ENCODE measurements at places on chromosomes 16 and 17. TPM values are rescaled to one million over a fixed set of nuclear protein-coding genes. Genes with fewer than 3 reads are reported as not detected.

Gene MIEN1
- total RNA-seq = 58.2 TPM

Gene MAZ
- total RNA-seq = 103 TPM

Gene SLC5A10
- total RNA-seq = 2.3 TPM

Gene RAC3
- 1.0 TPM for total RNA-seq

Gene TEX14
- total RNA-seq = 0.20 TPM

Gene SP6
- total RNA-seq = 3.6 TPM

Gene TMC6
- total RNA-seq = 38.4 TPM

Gene MPP2
- total RNA-seq = 20.7 TPM

Gene DNAH9
- total RNA-seq = 0.47 TPM

DNA sequence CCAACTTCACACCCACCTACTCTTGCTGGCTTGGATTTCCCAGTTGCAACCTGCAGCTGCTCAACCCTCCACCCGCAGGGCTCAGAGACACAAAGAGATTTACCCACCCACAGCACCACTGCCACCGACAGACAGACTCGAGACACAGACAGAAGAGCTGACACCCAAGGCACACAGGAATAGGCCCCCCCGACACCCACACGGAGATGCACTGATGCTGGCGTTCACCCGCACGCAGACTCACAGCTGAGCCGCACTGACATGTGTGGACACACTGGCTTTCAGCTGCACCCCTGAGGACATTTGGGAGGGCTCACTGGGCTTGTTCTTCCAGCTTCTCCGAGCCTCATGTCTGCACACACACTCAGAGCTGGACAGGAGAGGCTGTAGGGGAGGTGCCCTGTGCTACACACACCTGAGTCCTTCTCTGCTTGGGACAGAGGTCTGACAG is 8.2 kb downstream of the STX1B start:
- DNase-seq = peak; percentile 24

- DNase-seq = no peak
Observed at GRCh38 chr17:15451680-15452079, 15.7 kb downstream of the CDRT4 start.

GRCh38 chr17:7889166-7889955 is 772 bp downstream of the CHD3 start:
- DNase-seq = peak; percentile 98

GRCh38 chr16:47363761-47364160 is 97.1 kb downstream of the ITFG1 start:
- no peak for DNase-seq

- DNase-seq = peak; percentile 45
Observed at GRCh38 chr17:79633154-79633553, 22.3 kb upstream of the RBFOX3 start.

- DNase-seq = no peak
Observed at GRCh38 chr16:26905336-26905735, 161.4 kb upstream of the C16orf82 start.

DNA sequence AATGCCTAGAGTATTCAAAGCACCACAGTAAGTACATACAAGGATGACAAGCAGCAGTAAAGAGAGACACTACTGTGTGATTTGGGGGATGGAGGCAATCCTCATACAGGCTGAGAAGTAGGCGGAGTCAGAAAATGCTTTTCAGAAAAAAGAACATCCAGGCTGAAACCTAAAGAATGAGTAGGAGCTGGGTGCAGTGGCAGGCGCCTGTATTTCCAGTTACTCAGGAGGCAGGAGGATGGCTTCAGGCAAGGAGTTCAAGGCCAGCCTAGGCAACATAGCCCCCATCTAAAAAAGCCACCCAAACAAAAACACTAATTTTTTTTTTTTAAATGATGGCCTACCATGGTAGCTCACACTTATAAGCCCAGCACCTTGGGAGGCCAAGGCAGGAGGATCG is 10.3 kb downstream of the KANSL1 start:
- no peak for DNase-seq

- no peak for DNase-seq
Observed at GRCh38 chr17:20236578-20237227, 227.5 kb downstream of the SPECC1 start.

DNA sequence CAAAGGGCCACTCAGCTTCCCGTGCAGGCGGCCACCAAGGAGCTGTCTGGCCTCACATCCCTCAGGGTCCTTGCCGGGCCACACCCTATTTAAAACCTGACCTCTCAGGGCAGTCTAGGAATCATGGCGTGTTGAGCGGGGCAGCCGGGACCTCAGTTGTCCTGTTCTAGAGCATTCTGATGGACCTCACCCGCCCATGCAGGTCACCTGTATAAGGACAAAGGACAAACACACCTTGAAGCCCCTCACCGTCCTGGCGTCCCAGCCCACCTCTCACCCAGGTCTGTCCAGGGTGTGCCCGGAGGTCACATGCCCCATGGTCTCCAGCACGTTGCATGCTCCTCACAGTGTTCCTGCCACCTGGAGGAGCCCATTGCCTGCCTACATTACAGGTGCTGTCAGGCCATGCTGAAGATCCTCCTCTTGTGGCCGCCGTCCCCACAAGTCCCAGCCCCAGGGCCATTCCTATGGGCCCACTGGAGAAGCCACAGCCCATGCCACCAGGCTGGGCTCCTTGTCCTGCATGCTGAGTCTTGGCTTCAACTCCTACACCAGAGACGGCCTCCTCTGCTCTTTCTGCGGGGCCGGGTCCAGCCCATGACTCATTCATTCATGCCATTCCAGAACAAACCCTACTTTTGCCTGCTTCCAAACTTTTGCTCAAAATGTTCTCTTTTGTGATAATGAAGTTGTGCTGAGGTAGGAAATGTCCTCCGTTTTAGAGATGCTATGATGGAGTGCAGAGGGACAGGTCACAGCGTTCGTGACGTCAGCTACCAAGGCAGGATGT is 46.3 kb downstream of the PEMT start:
- DNase-seq = peak; percentile 88

- no peak for DNase-seq
Observed at GRCh38 chr16:67760956-67761230, 41.8 kb upstream of the GFOD2 start.

- peak; percentile 84 for DNase-seq
Observed at GRCh38 chr17:81481073-81481799, 31.4 kb downstream of the ACTG1 start.

- DNase-seq = no peak
Observed at GRCh38 chr16:23217646-23218045, 35.1 kb downstream of the SCNN1G start.

- no peak for DNase-seq
Observed at GRCh38 chr17:54793271-54793670, 107.4 kb upstream of the TOM1L1 start.

GRCh38 chr16:62967163-62967562 is 930.9 kb upstream of the CDH8 start:
- DNase-seq = no peak

GRCh38 chr16:74585846-74586443 is 21.0 kb downstream of the GLG1 start:
- no peak for DNase-seq

DNA sequence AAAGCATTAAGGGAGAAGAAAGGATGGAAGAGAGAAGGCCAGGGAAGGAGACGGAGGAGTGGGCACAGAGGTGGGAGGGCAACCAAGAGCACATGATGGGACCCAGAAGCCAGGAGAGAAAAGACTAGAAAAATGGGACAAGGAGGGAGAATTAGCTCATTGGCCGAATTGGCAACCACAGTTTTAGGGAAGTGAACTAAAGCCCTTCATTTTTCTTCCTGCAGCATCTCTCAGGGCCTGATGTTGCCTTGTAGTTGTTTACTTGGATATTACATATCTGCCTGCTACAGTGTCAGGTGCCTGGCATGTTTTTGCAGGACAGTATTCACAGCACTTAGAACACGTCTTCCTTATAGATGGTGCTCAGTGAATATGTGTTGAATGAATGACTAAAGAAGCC is 19.0 kb downstream of the EMP2 start:
- DNase-seq = no peak

GRCh38 chr17:49993423-49994060 is 1.5 kb downstream of the DLX3 start:
- peak; percentile 68 for DNase-seq

DNA sequence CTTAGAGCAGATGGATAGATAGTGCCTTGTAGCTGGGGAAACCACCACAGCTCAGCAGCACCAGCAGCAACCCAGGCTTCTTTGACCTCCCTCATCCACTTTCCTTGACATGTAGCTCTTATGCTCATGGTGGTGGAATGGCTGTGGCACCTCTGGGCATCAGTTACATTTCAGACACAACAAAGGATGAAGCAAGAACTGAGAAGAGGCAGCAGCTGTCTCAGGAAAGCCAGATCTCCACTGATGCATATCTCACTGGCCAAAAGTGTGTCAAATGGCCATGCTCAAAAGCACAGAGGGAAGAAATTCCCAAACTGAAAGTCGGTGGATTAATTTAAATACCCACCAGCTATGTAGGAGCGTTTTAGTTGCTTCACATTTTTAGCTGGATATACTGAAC is 671.4 kb upstream of the SALL1 start:
- no peak for DNase-seq

- DNase-seq = no peak
Observed at GRCh38 chr16:66728804-66729203, 22.6 kb downstream of the DYNC1LI2 start.

GRCh38 chr17:43753493-43754129 is 5.0 kb downstream of the SOST start:
- DNase-seq = no peak

GRCh38 chr17:40349895-40350688 is 14.4 kb downstream of the GJD3 start:
- peak; percentile 85 for DNase-seq

DNA sequence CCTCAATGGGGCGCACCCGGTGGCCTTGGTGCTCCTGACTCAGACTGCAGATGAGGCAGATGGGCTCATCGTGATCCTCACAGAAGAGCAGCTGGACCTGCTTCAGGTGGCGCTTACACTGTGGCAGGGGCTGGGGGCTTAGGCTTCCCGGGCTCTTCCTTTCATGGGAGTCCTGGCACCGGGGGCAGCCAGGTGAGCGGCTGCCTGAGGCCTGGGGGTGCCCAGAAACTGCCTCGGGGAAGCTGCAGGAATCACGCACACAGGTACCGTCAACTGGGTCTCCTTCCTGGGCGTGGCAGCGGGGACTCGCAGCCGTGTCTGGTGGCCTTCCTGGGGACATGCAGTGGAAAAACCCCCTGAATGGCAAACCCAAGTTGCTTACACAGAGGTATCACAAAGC is 7.0 kb downstream of the MEFV start:
- no peak for DNase-seq

DNA sequence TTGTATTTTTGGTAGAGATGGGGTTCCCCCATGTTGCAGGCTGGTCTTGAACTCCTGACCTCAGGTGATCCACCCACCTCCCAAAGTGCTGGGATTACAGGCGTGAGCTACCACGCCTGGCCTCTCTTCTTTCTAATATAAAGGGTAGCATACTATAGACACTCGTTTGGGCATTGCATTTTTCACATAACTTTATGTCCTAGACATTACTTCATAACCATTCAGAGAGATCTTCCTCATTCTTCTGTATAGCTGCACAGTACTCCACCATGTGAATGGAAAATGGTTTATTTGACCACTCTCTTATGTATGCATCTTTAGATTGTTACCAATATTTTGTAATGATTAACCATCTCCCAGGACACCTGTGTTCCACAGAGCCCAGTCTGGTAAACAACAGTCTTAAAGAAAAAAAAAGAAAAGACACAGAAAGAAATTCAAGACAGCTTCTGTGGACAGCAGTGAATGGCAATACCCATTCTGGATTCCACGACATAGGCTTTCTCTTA is 42.1 kb downstream of the TK2 start:
- DNase-seq = no peak

DNA sequence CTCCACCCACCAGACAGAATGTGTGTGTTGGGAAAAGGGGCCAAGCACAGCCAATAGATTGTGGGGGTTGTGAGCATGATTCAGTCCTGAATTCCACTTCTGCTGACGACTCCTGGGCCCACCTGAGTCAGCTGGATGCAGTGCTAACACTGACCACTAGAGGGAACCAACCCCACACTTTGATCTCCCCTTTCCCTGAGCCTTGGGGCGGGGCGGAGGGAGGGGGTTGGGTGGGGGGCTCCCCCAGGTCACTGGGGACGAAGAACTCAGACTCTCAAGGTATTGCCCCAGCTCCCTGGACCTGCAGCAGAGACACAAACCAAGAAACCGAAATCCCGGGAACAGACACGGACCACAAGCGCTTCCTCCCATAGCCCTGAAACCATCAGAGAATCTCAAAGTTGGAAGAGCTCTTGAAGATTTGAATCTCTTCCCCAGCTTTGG is 621 bp upstream of the CSHL1 start:
- peak; percentile 47 for DNase-seq

GRCh38 chr17:81043725-81044427 is 8.9 kb downstream of the BAIAP2 start:
- peak; percentile 83 for DNase-seq

- DNase-seq = no peak
Observed at GRCh38 chr16:56282451-56282850, 91.2 kb downstream of the GNAO1 start.

DNA sequence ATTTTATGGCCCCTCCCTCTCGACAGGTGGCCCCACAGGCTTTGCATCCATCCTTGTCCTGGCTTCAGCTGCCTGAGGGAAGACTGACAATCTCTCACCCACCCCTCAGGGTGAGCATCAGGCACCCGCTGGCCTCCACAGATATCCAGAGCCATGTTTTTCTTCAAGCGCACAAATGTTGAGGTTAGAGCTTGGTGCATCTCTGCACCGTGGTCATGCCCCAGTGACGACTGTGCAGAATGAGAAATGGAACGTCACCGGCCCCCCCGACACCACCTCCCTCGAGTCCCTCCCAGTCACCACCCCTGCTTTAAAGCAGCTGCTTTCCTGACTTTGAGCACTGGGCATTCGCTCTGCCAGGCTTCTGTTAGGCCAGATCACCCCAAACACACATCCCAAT is 19.8 kb upstream of the TIMP2 start:
- DNase-seq = peak; percentile 24
